ENCODE measurements at places on chromosomes 1 and 21. TPM values are rescaled to one million over a fixed set of nuclear protein-coding genes. Genes with fewer than 3 reads are reported as not detected.

- H3K27ac ChIP-seq, result peak overlapping the region; percentile 50
- peaks cover 42% of the 10 kb centered on the region for H3K4me1 ChIP-seq
- no peak overlapping the region for H3K4me3 ChIP-seq
- peaks cover 83% of the 10 kb centered on the region for H3K36me3 ChIP-seq
- DNase-seq, result no peak
Measured at GRCh38 chr1:150620919-150621318, 8.5 kb downstream of the ENSA start.

DNA sequence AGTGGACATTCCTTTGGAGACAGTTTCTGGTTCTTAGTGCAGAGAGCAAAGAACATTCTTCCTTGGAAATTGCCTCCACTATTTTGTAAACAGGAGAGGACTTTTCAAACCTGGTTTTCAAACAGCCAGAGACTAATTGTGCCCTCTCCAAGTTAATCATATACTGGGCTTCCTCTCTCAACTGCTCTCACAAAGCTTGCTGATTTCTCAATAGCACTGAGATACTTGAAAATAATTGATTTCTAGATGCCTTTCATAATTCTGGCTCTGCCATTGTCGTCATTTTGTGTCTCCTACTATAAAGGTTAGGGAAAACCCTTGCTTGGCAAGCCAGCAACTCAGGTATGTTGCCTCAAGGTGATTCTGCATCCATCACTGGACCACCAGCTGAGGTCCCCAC is 56.0 kb downstream of the KCNJ15 start:
- peaks cover 40% of the 10 kb centered on the region for H3K27me3 ChIP-seq
- peaks cover 12% of the 10 kb centered on the region for H3K4me1 ChIP-seq
- no peak for DNase-seq
- no peak overlapping the region for H3K4me3 ChIP-seq
- H3K27ac ChIP-seq, result no peak overlapping the region

DNA sequence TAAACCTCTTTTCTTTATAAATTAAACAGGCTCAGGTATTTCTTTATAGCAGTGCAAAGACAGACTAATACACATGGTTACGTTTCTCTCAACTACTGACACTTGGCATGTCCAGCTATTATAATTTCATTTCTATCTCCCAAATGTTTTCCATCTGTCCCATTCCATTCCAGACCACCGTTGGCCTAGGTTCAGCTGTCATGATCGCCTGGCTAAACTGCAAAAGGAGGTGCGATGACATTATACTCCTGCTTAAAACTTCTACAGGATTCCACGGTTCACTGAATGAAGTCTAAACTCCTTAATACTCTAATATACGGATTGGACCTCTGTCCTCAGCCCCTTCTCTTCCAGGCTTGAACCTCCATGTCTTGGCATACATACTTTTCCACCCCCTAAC is 72.1 kb downstream of the RERE start:
- H3K4me3 ChIP-seq, result no peak overlapping the region
- no peaks in the 10 kb centered on the region for H3K27me3 ChIP-seq
- DNase-seq, result no peak
- peak overlapping the region; percentile 55 for H3K27ac ChIP-seq

DNA sequence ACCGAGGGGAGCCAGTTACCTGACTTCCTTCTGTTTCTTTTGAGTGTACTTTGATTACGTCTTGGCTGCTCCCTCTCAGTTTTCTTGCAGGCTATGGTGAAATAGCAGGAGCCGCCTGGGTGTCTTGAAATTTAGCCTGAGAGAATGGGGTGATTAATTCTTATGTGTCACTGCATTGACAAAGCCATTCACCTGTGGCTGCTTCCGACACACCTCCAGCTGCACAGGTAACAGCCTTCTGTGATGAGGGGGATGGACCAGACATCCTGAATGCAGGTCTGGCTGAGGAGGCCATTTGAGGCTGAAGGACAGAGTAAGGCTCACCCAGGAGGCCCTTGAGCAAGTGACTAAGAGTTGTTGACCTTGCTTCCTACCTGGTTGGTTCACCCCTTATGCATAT is 16.5 kb downstream of the CACNA1E start:
- no peak overlapping the region for H3K4me3 ChIP-seq
- peaks cover 7% of the 10 kb centered on the region for H3K4me1 ChIP-seq
- no peaks in the 10 kb centered on the region for H3K36me3 ChIP-seq
- no peaks in the 10 kb centered on the region for H3K27me3 ChIP-seq

DNA sequence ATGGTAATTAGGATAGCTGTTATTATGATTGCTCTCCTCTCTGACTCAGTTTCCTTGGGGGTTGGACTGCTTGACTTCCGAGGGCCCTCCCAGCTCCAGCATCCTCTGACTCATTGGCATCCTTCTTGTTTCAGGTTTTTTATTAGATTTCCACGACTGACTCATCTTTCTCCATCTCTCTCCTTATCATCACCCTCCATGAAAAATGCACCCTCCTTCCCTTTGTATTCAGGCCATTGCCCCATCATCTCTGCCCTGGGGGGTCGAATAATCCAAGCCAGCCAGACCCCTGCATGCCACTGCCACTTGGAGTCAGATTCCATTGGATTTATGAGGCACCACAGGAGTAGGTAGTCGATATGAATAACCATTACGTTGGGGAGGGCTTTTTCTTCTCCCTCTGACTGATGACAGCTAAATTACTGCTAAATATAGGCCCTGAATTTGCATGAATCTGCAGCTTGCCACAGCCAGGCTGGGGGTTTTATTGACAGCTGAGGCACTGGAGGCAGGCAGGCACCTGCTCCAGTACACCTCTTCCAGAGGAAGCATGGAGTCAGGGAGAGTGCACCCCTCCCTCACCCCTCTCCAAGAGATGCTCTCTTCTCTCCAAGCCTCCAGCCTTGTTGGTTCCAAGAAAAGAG is 91.7 kb downstream of the C1orf94 start:
- no peak overlapping the region for H3K27ac ChIP-seq
- DNase-seq, result no peak
- H3K36me3 ChIP-seq, result no peaks in the 10 kb centered on the region
- H3K4me1 ChIP-seq, result peaks cover 14% of the 10 kb centered on the region

Gene ACBD6
- 53.5 TPM for total RNA-seq

DNA sequence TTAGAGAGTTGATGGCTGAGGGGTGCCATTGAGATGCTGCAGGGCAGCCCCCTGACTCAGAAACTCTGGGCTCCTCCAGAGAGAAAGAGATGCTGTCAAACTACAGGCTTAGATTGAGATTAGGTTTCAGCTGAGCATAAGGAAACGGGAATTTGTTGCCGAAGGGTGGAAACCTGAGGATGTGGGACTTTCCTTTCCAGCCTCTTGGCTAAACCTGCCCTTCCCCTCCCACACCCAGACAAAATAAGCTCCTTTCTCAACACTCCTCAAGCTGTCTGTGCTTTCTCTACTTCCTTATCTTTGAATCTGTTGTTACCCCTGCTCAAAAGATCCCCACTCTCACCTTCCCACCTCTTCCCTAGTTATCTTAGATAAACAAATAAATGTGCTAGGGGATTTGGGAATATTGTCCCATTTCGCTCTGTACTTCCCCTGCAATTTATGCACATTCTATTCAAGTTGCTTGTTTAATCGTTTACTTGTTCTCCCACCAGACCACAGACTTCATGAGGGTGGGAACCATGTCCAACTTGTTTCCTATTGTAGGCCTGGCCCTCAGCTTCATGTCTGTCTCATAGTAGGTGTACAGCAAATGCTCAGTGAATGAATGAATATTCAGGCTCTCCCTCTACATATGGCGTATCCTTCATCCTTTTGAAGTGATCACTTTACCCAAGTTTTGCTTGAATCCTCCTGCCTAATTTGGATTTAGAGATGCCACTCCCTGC is 30.6 kb upstream of the MARK1 start:
- no peaks in the 10 kb centered on the region for H3K27me3 ChIP-seq
- DNase-seq, result no peak
- no peaks in the 10 kb centered on the region for H3K36me3 ChIP-seq
- peaks cover 3% of the 10 kb centered on the region for H3K4me1 ChIP-seq
